Forelimb muscle (tissue), 1 donor: ENCODE measurements at places on chromosomes 2 and 18.

DNA sequence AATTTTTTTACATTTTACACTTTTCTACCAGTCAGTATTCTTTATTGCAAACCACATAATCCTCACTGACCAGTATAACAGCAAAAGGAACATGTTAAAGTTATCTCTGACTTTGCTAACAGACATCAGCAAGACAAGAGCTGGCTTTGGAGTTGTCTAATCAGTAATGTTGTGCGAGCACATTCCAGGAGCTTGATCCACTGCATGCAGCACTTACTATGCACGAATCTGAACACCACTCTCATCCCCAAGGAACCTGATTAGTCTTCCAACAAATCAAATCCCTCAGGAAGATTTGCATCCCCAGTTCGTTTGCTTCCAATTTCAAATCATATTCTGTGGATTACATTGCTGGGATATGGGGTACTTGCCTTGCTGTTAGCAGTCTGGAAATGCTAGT, 269.3 kb upstream of the EPC2 start:
- DNase-seq = no peak

GRCh38 chr2:150192701-150193100, 294.8 kb downstream of the RND3 start:
- no peak for DNase-seq

DNA sequence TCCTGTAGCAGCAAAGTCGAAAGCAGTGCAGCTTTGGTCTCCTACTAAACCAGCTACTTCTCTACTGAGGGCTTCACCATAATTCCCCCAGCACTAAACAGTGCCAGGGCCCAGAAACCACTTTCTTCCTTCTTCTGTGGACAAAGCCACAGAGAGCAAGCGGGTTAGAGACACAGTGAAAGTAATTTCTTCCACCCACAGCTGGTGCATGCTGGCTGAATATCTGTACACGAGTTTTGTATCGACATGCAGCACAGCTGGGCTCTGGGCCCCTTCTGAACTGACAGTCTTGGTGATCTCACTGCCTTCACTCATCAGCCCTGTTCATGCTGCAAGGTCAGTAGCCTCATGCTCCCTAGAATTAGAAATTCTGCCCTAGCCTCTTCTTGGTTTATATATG, 74.0 kb upstream of the SULT1C3 start:
- no peak for DNase-seq

DNA sequence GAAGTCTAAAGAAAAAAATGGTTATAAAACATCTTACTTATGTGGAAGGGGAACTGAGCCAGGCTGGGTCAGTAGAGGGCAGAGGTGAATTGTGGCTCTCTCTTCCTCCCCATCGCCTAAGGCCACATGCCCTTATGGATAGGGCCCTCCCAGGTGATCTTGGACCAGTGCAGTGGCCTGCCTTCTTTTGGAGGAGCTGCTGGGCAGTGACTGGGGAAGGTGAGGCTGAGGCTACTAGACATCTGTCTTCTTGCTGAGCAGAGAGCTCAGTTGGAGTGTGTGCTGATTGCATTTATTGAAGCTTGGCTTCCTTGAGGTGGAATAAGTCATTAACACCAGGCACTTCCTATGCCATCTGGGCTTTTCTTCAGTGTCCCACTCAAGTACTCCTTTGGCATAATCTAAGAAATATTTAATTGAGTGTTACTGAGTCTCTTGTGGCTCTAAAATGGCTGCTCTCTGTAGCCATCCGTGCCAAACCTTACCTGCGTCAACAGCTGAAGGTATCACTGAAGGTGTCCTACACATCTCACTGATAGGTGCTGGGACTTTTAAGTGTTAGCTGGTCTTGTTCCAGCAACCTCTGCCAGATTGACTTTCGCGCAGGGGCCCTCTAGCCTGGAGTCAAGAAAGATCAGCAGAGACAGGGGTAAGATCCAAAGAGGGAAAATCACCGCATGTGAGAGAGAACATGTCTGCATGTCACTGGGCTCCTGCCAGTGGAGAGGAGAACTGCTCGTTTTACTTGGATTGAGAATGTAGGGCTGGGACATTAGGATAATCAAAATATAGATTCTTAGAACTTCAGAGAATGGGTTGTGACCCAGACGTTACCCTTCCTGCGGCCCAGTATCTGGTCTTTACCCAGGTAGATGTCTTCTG, 256.1 kb downstream of the LTBP1 start:
- no peak for DNase-seq

- DNase-seq = no peak
These were observed 86.6 kb downstream of the CCBE1 start for GRCh38 chr18:59610546-59611140.

DNA sequence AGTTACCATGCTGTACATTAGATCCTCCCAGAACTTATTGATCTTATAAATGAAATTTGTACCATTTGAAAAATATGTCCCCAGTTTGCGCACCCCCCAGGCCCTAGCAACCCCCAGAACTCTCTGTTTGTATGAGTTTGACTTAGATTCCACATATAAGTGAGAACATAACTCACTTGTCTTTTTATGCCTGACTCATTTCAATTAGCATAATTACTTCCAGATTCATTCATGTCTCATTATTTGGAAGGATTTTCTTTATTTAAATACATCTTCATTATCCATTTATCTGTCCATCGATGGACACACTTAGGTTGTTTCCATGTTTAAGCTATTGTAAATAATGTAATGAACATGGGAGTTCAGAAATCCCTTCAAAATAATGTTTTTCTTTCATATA, 705.9 kb downstream of the CCDC85A start:
- no peak for DNase-seq

GRCh38 chr2:241678307-241678706, 8.3 kb downstream of the DTYMK start:
- DNase-seq = no peak
